NCI-H1436 treated with DMSO at 0.1 percent for 48 hours (cell line): ENCODE measurements at places on chromosomes 5 and 9.

DNA sequence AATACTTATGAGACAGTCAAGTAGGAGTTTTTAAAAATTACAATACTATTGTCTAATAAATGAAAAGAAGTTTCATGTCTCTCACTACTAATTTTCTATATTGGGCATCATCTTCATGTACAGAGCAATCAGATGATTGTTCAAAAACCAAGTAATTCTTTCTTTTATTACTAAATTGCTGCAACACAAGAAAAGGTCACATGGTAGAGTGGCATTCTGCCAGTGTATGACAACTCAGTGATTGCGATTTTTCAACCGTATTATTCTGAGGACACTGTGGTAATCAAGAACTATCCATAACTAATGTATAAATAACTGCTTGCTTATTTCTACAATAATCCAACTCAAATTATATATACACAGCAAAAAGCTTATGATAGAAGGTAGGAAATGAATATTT is 96.7 kb upstream of the GRHPR start:
- DNase-seq = no peak

- no peak for DNase-seq
Measured at GRCh38 chr9:129008986-129009583, 19.0 kb downstream of the SH3GLB2 start.

- no peak for DNase-seq
Measured at GRCh38 chr5:79878136-79878679, 112.9 kb downstream of the MTX3 start.

DNA sequence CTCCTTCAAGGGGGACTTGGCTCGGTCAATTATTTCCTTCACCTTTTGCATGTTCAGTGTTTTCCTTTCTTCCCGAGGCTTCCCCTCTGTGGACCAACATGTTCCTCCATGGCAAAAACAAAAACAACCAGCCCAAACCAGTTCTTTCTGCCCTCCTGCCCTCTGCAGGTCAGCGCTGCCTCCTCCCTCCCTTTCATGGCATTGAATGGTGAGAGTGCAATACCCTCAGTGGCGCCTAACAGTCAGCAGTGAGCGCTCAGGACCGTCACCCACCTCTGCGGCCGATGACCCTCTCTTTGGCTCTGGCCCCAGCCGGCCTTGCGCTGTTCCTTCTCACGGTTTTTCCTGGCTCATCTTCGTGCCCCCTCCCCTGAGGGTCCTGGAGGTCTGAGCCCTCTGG is 34.4 kb upstream of the GNE start:
- DNase-seq = no peak

- DNase-seq = no peak
Measured at GRCh38 chr9:19186232-19186631, 44.3 kb upstream of the DENND4C start.

GRCh38 chr5:31855134-31856040 is 216.5 kb downstream of the PDZD2 start:
- DNase-seq = no peak

DNA sequence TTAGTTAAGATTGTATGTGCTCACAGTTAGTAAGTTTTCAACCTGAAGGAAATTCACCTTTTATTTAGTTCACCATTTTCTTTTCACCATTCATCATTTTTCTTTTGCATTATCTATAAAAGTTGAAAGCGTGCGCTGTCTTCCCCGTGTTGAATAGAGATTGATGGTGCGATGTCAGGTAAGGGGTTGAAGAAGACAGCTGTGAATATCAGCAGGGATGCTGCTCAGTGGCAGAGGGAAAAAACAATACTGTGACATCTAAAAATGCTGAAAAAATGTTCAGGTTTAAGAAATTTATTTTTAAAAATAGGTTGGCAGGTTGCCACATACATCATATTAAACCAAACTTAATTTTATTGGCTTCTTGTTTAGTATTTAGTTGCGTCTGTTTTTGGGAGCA is 815.0 kb downstream of the DTWD2 start:
- no peak for DNase-seq

- no peak for DNase-seq
Measured at GRCh38 chr9:17905366-17905765, 326.5 kb downstream of the SH3GL2 start.

DNA sequence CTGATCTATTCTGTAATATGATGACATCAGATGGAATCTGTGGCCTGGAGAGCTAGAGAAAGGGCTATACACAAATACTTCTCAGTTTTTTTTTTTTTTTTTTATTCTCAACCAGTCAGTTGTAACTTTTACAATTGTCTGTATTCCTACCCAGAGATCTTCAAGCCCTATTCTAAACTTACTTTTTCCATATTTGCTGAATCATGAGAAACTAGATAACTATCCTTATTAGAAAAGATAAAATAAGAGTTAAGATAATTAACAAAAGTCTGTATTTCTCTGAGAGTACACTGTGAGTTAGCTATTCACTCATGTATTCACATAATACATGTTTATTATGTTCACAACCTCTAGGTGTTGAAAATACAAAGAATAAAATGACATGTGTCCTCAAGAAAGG is 1575.9 kb downstream of the EFNA5 start:
- no peak for DNase-seq

DNA sequence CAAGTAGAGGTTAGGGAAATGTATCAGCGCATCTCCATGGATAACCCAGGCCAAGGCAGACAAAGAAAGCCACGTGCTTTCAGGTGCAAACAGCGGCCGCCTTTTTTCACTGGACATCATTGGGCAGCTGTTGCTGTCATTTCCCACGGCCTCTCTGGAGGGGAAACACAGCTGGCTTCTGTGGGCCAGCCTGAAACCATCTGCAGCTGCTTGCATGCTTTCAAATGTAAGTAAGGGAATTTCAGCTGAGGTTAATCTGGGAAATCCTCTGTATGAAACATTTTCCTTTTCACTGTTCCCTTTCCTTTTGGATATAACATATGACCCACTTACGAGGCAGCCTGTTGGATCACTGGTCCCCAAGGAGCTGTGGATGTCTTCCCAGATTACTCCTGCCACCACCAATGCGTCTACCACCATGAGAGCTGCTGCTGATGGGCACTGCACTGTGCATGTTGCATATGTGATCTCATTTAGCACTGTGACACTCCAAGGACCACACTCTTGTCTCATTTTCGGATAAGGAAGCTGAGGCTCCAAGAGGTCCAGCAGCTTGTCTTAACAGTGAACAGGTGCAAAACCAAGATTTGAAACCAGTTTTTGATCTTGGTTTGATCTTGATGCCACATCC is 106.3 kb downstream of the C9orf152 start:
- no peak for DNase-seq

- DNase-seq = no peak
Measured at GRCh38 chr5:173795601-173796000, 92.5 kb upstream of the CPEB4 start.

GRCh38 chr5:68319706-68320412 is 104.3 kb downstream of the PIK3R1 start:
- no peak for DNase-seq

DNA sequence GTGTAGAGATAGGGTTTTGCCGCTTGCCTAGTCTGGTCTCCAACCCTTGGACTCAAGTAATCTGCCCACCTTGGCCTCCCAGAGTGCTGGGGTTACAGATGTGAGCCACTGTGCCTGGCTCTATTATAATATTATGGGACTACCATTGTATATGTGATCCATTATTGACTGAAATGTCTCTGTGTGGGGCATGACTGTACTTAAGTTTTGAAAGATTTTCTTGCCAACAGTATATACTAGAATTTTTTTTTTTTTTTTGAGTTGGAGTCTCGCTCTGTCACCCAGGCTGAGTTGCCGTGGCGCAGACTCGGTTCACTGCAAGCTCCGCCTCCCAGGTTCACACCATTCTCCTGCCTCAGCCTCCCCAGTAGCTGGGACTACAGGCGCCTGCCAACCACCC is 17.8 kb downstream of the SPIN1 start:
- DNase-seq = no peak

- DNase-seq = no peak
Measured at GRCh38 chr5:61588216-61588615, 256.2 kb downstream of the ZSWIM6 start.

- DNase-seq = no peak
Measured at GRCh38 chr5:10301266-10301665, 6.4 kb downstream of the CMBL start.

DNA sequence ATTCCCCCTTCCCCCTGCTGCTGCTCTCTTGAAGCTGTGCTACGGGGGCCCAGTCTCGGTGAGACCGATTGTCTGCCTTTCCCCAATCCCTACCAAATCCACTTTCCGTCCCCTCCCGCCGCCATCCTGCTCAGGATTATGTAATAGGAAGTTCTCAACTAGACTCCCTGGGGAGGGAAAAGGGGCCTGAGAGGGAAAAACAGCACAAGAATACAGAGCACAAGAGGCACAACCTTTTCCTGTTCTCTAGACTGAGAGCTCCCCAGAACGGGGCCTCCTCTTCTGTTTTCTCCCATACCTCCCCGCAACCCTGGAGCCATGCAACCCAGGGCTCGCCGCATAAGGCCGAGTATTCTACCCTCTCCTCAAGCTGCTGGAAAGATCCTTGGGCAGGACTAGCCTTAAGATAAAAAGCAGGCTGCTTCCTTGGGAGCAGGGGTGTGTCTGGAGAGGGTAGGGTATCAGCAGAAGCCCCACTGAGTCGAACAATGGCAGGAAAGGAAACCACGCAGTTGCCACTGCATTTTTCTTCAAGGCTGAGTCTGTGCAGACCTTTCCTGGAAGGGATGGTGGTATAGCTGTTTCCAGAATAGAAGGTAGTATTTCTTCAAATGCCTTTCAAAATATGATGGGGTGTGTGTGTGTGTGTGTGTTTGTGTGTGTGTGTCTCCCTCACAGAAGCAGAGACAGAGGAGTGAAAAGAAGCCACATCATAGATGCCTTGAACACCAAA is 12.9 kb downstream of the MYORG start:
- no peak for DNase-seq

- no peak for DNase-seq
Measured at GRCh38 chr5:28065656-28066055, 1027.3 kb upstream of the CDH9 start.
